ENCODE measurements at places on chromosomes 1 and 21. TPM values are rescaled to one million over a fixed set of nuclear protein-coding genes. Genes with fewer than 3 reads are reported as not detected.

GRCh38 chr1:93680420-93681100 lies 1.1 kb downstream of the BCAR3 start:
- DNase-seq = peak; percentile 87

DNA sequence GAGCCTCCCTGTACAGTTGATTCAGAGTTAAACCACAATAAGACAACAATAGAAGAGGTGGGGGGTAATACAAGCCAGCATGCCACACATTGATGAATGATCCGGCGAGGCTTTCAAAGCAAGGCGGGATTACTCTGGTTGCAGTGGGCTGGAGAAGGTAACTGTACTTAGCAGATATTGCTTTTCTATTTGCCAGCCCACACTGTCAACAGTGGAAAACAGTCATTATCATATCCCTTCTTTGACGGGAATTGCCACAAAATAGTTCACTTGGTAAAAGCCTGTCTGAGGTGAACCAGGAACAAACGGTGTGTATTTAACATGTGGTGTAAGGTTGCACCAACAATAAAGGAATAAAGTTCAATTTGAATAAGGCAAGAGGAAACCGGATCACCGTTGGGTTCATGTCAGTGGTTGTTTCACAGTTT lies 5.8 kb upstream of the KCNJ15 start:
- peak; percentile 83 for DNase-seq

DNA sequence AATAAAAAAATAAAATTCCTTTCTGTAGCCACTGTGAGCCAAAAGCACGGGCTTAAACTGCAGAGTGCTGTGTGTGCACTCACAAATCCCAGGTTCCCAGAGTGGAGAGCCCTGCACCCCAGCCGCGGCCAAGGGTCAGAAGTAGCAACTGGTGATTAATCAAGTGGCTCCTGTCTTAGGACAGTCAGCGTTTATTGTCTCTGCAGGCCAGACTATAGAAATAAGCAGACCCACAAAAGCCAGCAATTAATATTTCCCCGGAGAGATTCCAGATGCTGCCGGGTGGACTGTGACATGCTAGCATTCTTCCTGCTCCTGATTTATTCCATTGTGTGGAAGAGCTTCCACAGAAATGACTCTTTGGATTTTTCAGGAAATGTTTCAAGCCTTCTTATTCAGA lies 412.2 kb downstream of the KIF26B start:
- peak; percentile 47 for DNase-seq

DNAJC16 gene
- total RNA-seq = 20.7 TPM

RNF223 gene
- 0.18 TPM for total RNA-seq

TMEM269 gene
- total RNA-seq = 0.07 TPM

KRTAP19-1 gene
- total RNA-seq = not detected

ZFP69B gene
- 5.4 TPM for total RNA-seq

VSIG8 gene
- total RNA-seq = not detected

CLCA4 gene
- not detected for total RNA-seq

All from astrocyte (in vitro differentiated cells and primary cell).